ENCODE measurements at places on chromosomes 2 and 18.
A peak's percentile ranks its signal among the peaks of the same experiment; 100 is the strongest.

GRCh38 chr18:72181241-72181764, 362.8 kb downstream of the CBLN2 start:
- peak; percentile 17 for DNase-seq

DNA sequence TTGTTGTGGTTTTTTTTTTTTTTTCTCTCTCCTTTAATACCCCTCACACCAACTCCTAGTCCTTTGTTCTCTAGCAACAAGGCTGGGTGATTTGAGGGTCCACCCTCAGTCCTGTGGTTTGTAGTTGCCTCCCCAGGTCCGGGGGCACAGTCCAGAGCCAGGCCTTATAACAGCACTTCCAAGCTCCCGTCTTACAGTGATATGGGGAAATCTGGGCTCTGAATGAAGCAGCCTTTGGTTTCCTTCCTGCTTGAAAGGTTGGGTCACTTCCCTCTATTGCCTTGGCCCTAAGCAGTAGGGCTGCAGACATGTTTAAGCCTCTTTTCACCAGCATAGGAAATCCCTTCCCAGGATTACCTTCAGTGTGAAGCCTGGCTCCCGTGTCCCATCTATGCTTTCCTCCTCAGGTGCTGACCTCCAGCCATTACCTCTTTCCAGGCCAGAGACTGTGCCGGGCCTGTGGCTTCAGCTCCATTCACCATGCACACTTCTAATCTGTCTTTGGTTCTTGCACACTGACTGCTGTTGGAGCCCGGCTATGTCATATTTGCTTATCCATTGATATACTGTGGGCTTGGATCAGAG, 21.2 kb upstream of the NTSR2 start:
- no peak for DNase-seq

GRCh38 chr2:25112113-25112512, 56.3 kb downstream of the POMC start:
- no peak for DNase-seq

DNA sequence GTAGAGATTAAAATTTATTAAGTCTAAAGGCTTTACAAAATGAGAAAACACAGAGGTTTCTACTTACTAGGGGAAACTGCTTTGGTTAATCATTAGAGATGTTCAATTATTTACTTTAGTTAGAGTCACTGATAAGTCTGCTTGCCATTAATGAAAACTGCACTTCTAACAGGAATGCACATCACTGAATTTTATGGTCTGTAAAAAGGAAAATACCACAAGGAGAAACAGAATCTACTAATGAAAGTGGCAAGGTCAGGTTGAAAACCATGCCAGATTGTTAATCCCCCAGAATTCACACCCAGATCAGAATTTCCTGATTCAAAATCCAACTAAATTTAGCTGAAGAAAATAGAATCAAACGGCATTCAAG, 90.5 kb upstream of the GRB14 start:
- no peak for DNase-seq

GRCh38 chr2:236857246-236857645, 228.4 kb upstream of the COPS8 start:
- DNase-seq: no peak

- DNase-seq: no peak
These were observed 100.3 kb upstream of the NEDD4L start for GRCh38 chr18:57943723-57944122.

DNA sequence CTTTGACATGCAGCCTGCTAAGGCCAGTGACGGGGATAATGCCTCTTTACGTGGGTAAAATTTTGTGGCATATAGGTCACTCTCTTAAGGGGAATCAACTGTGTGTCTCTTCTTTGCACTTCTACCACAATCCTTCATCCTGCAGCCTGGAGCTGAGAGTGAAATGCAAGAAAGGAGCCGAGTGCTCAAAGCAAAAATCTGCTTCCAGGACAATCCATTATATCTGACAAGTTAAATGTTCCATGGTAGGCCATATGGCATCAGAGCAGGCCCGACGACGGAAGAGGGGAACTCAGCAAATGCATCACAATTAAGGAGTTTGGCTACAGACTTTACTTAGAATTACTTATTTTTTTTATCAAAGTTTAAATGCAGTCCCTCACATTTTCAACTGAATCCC, 171.2 kb downstream of the TCF4 start:
- no peak for DNase-seq

GRCh38 chr2:120887320-120887697, 151.6 kb downstream of the GLI2 start:
- no peak for DNase-seq

DNA sequence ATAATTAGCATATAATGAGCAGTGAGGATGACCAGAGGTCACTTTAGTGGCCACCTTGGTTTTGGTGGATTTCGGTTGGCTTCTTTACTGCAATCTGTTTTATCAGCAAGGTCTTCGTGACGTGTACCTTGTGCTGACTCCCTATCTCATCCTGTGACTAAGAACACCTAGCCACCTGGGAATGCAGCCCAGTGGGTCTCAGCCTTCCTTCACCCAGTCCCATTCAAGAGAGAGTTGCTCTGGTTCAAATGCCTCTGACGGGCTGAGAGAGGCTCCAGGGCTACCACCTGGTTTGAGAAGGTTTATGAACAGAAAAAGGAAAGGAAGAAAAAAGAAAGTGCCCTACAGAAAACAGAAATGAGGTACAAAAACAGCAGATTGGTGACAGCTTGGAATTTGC, 738.7 kb downstream of the SOCS6 start:
- DNase-seq: no peak

GRCh38 chr2:165911231-165911630, 42.3 kb downstream of the TTC21B start:
- DNase-seq: no peak

DNA sequence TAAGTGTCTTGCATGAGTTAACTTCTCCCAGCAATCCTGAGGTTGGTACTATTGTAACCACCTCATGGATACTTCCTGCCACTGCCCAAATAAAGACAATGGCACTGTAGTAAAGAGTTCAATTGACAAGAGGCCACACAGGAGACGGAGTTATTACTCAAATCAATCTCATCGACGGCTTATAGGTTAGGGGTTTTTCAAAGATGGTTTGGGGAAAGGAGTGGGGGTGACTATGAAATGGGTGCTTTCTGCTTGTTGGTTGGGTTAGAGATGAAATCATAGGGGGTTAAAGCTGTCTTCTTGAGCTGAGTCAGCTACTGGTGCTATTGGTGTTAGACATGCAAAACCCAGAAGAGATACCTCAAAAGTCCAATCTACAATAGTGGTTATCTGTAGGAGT, 1258.0 kb upstream of the ZEB2 start:
- DNase-seq: no peak

GRCh38 chr2:102258386-102259074, 52.8 kb upstream of the IL1RL1 start:
- peak; percentile 87 for DNase-seq

DNA sequence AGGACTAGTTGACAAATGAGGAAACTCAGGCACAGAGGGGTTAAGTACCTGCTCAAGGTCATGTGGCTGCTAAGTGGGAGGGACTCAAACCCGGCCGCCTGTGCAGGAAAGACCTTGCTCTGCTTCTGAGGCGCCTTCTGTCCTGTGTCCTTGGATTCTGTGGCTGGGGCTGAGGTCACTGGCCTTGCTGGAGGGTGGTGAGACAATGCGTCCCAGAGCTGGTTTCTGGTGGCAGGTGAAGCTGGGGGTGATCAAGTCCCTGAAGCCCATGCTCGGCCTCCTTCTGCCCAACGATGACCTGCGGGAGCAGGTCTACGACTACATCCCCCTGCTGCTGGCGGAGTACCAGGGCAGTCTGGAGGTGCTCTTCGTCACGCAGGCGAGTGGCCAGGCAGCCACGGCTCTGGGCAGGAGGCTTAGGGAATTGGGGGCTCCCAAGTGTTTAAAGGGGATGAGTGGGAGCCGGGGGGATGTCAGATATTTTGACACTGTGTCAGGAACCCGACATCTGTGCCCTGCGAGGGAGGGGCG, 16.1 kb downstream of the MROH2A start:
- no peak for DNase-seq

DNA sequence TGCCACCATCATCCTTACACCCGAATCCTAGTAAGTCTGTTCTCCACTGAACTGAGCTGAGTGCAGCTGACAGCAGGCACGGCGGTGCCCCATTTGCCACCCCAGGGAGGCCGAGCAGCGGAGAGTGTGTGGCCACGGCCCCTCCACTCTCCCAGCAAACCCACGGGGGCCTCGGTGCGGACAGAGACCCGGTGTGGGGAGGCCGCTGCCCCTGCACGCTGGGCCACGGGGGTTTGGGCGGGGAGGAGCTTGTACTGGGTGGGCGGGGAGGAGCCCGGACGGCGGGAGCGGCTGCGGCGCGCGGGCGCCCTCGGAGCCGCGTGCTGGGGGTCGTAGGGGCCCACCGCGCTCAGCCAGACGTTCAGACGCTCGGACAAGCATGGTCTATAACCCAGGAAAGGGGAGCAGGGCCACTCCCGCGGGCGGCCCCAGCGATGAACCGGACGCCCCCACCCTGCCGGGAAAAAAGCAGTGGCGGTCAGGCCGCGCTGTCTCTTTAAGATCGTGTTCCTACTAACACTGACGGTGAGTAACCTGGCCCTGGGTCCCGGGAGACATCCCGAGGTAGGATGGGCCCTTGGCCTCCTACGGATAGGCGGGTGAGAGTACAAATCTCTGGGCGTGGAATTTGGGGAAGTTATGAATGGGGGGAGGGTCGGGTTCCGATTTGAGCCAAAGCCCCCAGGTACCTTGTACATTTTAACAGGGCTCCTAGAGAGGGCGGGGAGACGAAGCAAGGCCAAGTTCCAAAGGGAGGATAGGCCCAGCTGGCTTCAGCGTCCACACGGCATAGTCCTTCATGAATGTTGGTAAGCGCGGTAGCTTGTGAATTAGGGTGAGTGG, at the start of gene ITPRIPL1:
Gene ITPRIPL1, plus strand, starts transcription at position 277 of the 843 bp plus-strand sequence. Its CDS starts 523 bp downstream, at position 800.
- DNase-seq: no peak

- DNase-seq: peak; percentile 37
These were observed 1.7 kb upstream of the LDLRAD4 start for GRCh38 chr18:13216711-13217465.

GRCh38 chr2:101931402-101931801, 60.4 kb upstream of the IL1R2 start:
- peak; percentile 22 for DNase-seq

- no peak for DNase-seq
These were observed 31.0 kb upstream of the MAP3K20 start for GRCh38 chr2:173044686-173045085.

- DNase-seq: no peak
These were observed 25.4 kb upstream of the REG3G start for GRCh38 chr2:79000008-79000576.

- no peak for DNase-seq
These were observed at the start of gene DES for GRCh38 chr2:219418155-219419011. TSS of gene DES (plus strand) at chr2:219418377. CDS start at chr2:219418463, 86 bp downstream.

- no peak for DNase-seq
These were observed 94.4 kb upstream of the SATB2 start for GRCh38 chr2:199552141-199552540.

DNA sequence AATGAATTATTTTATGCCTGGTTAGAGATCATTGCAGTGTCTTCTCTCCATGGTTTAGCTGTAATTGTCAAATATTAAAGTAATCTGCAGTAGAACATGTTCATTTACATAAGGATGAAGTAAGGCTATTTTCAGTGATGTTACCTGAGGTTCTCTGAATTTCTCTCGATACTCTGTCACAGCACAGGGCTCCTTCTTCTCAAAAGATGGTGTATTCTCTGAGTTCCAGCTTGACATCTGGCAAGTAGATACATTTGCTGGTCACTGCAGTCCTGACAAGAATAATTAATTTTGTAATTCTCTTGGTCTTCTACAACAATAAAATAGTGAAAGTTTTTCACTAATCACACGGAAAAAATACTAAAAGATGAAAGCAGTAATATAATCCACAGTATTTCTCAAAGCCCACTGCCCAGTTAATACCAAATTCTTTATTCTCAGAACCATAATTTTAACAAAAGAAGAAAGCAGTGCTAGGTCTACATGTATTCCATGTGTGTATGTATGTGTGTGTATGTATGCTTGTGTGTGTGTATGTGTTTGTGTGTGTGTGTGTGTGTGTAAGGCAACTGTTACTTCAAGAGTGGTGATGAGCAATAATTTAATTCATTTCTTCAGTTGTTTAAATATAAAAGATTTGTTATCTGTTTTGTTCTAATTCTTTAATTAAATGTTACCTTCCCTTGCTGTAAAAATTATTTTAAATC, 1165.5 kb upstream of the SLC39A10 start:
- no peak for DNase-seq

GRCh38 chr2:143486976-143487375, 357.8 kb downstream of the ARHGAP15 start:
- DNase-seq: no peak

DNA sequence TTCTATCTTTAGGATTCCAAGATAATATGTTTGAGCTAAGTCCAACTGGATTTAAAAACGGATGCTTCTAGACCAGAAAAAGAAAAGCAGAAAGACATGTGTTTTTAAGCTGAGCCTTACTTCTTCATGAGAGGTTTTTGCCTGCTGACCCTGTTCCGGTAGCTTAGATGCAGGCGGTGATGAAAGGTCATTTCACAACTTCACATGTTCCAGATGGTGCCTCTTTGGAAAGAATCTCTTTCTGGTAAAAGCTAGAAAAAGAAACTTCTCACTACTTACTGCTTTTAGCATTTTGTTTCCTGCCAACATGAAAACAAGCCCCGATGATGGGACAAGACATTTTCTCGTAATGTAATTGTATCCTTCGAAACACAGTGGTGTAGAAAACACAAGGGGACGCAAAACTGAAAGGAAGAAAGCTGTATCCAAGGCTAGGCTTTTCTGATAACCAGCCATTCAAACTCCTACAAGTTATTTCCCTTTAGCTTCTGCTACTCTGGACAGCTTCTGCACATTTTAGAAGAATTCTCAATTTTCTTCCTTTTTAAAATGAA, 407.3 kb upstream of the LYPD1 start:
- DNase-seq: no peak

DNA sequence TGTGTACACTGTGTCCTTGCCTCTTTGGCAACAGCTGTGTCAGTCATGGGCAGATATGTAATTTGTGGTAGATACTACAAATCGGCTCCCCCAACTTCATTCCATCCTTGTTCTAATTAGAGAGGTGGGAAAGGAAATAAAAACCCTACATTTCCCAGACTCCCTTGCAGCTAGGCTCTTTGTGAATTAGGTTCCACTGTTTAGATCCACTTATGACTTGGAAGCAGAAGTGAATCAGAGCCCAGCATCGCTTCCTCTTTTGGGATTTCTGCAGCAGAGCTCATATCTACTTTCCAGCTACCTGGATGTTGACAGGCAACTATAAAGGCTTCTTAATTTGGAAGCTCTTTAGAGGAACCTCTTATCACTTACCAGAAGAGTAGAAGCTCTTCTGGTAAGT, 34.1 kb upstream of the NARS1 start:
- no peak for DNase-seq

DNA sequence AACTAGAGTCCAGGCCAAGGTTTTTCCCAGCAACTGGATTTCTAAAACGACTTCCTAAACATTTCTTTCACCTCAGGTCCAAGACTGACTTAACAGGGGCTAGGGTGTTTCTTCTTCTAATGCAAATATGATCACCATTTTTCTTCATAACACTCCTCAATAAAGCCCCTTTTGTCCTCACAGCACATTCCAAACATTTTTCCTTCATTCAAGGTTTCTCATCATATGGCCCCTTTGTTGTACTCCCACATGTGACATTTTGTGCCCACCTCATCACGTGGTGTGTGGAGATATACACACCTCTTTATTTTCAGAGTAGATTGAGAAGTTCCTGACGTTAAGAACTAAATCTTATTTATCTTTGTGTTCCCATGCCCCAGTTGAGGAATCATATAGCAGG, 3.9 kb upstream of the CDH7 start:
- no peak for DNase-seq
